ENCODE measurements at places on chromosomes 3 and 15.

DNA sequence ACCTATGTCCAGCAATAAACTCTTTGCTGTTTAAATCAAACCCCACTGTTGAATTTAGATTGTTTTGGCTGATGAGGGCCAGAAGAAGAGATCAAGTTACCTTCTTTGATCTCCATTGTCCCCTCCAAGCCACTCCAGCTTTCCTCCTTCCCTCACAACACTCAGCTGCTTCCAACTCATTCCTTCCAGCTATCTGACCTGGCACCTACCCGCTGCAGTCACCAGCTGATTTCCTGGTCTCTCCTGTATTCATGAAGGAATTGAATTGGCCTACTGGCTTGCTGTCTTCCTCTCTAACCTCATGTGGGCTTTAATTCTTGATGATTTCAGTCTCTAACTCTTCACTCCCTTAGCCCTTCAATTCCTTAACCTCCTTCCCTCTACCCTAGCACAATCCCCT is 40.8 kb upstream of the ABHD17C start:
- DNase-seq, result no peak

DNA sequence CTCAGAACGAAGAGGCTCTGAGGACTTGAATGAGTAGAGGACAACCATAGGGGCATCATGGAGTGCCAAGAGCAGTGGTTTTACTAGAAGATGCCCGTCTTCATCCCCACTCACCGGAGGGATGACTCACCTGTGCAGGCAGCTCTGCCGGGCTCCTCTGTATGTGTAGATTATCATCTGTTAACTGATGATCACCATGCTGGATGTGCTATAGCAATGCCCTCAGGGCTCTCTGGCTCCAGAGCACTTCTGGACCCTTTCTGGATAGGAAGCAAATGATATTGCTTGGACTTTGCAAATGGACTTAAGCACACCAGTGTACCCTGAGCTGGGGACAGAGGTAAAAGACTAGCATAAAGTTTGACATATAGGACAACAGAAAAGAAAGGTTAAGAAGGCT is 10.2 kb upstream of the TGFBR2 start:
- no peak for DNase-seq

DNA sequence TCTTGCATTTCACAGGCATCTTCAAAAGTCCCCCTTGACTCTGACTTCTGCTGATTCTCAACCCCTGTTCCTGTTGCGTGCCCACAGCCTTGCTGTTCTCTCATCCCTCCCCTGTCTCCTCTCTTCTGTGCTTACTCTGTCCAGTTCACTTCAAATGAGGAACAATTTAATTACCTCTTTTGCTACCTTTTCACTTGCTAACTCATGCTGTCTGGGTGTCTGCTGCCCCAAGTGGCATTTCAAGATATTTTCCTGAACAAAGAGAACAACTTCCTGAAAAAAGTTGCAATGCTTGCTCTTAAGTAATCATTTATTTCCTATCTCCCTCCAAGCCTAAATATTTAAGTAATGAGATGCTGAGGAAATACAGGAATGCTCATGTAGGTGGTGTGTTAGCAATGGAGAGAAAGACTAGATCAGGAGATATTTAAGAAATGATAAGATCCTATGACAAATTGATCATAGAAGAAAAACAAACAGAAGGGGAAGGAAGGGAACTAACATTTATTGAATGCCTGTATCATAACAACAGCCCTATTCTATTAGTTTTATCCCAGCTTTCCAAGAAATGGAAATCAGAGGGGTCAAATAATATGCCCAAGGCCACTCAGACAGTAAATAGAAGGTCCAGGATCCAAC is 42.2 kb downstream of the SV2B start:
- DNase-seq, result no peak

- no peak for DNase-seq
Observed at GRCh38 chr3:10004960-10005564, 18.4 kb upstream of the EMC3 start.

DNA sequence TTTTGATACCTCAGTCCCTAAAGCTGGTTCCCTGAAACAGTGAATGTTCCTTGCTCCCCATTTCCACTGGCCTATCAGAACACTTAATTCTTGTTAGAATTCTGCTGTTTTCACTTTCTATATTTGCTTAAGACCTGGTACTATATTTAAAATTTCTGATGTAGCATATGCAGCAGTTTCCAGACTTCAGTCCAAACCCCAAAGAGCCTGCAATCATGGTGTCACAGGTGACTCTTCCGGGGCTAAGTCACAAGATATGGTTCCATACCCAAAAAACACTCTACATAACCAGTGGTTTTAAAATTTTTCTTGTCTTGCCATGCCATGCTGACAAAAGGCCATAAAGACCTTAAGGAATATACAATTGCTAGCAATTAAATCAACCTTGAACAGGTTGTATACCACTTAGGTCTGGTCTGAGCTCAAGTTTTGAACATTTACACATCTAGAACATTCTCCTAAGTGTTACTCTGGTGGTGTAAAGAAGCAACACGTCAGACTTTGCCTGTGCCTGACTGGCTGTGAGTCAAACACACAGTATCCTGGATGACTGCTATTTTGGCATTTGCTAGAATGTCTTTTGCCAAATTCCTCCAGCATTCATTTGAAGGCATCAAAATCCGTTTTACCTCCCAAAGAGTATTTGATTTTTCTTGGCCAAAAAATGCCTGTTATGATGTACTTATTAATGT is 160.0 kb downstream of the FRMD5 start:
- DNase-seq, result no peak
